ENCODE measurements at places on chromosomes 3 and 15.

DNA sequence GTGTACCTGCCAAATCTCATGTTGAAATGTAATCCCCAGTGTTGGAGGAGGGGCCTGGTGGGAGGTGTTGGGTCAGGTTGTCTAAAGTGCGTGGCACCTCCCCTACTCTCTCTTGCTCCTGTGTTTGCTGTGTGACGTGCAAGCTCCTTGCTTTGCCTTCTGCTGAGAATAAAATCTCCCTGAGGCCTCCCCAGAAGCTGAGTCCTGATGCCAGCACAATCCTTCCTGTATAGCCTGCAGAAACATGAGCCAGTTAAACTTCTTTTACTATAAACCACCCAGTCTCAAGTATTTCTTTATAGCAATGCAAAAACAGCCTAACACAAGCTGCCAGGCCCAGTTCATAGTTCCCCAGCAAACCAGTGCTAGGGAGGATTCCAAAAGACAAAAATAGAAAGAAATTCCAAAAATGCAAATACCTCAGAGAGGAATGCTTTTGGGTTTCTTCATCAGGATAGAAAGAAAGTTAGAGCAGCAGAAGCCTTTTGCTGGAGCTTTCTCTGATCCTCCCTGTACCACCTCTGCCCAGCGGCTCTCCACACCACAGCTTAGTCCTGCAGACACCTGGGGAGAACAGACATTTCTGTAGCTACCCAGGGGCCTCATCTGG lies 25.9 kb upstream of the CDV3 start:
- no peak for DNase-seq

GRCh38 chr3:96478496-96478895 lies 335.9 kb upstream of the EPHA6 start:
- no peak for DNase-seq

- DNase-seq = no peak
Measured at GRCh38 chr3:148847351-148847750, 17.7 kb upstream of the CPA3 start.

DNA sequence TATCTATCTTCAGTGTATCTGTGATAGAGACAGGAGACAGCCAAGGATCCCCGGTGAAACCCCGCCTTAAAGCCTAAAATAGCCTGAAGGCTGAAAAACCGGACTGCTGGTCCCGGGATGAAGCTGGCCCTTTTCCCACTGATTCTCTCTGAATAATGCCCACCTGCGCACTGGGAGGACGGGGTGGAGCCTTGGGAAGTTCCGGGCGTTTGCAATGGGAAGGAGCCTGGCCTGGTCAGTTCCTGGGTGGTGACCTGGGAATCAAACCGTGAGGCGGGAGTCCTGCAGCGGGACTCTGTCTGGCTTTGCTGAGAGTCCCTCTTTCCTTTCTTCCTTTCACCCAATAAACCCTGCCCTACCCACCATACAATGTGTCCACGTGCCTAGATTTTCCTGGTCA lies 157.9 kb downstream of the C3orf38 start:
- no peak for DNase-seq

DNA sequence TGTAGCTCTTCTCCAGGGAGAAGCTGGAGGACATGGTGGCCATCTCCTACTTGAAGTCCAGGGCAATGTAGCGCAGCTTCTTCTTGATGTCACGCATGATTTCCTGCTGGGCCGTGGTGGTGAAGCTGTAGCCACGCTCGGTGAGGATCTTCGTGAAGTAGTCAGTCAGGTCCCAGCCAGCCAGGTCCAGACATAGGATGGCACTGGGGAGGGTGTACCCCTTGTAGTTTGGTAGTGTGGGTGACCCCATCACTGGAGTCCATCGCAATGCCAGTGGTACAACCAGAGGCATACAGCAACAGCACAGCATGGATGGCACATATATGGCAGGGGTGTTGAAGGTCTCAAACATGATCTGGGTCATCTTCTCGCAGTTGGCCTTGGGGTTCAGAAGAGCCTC lies 7.0 kb upstream of the LPCAT4 start:
- no peak for DNase-seq

DNA sequence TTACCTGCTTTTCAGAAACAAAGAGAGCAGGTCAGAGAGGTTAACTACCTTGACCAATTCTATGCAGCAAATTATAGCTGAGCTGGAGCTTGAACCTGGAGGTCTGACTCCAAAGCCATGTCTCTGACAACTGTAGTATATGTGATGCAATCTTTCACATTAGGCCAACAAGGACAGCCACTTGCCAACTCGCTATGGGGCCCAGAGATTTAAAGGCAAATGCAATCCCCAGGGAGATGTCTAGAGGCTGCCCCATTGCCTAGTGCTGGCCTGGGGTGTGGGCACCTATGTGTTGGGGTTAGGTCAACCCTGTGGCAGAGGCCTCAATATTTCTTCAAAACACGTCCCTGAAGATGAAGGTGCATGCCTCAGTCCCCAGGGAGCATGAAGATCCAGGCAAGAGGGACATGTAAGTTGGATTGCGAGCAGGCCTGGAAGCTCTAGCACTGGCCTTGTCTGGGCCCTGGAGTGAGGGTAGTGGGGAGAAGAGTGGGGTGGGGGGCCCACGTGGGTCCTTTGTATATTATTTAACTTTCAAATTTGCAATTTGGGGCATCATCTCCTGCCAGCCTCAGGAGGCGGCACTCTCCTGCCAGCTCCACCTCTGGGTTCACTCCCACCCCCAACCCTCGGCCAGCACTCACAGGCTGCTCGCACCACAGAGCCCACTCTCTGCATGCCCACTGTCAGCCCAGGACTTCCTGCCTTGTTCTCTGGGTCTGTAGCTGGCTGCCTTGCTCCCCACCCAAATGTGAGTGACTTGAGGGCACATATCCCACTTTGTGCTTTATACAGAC lies 64.3 kb downstream of the SLC12A8 start:
- no peak for DNase-seq

GRCh38 chr3:14455571-14456317 lies 53.3 kb downstream of the SLC6A6 start:
- DNase-seq = no peak

GRCh38 chr3:54575618-54575960 lies 352.3 kb downstream of the LRTM1 start:
- no peak for DNase-seq

DNA sequence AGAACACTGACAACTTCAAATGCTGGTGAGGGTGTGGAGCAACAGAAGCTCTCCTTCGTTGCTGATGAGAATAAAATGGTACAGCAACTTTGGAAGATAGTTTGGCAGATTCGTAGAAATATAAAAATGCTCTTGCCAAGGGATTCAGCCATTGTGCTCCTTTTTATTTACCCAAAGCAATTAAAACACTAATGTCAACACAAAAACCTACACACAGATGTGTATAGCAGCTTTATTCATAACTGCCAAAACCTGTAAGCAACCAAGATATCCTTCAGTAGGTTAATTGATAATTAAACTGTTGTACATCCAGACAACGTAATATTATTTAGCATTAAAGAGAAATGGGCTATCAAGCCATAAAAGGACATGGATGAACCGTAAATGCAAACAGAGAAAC lies 37.8 kb upstream of the LSAMP start:
- DNase-seq = no peak

DNA sequence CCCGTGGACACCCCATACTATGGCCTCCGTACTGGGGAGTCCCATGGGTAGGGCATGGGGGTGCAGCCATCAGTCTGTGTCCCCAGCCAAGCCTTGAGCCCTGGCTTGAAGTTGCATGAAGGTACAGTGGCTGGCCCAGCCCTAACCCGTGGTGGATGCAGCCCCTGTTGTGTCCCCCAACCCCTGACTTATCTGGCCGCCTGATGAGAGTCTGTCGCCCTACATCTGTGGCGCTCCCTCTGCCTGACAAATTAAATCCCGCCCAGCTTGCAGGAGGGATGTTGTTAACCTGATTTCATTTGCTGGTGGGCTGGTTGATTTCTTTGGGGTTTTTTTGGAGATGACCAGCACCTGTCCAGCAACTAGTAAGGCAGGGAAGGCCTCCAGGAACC lies 186.1 kb downstream of the APBA2 start:
- DNase-seq = no peak

DNA sequence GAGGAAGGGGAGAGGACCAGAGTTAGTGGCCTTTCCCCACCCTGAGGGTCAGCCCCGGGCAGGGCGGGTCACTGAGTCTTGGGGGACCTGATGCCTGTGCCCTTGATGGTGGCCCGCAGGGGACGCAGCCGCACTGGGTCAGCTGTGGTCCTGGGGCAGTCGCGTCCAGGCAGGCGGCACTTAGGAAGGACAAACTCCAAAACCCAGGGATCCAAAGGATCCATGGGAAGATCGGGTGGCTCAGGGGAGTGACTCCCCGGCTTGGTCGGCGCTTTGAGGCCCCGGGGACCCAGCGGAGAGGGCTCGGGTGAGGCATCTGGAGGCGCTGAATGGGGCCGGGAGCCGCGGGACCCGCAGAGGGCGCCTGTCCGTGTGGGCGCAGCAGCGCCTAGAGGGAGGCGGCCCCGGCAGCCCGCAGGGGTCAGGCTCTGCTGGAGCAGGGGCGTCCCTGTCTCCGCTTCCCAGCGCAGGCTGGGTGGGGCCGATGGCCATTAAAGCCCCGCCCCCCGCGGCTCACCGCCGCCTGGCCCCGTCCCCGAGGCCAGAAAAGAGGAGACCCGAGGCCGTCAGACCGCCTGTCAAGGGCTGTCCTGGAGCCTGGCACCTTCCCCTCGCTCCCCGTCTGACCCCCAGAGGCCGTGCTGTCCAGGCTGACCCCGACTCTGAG lies 17.5 kb downstream of the CIDEC start:
- DNase-seq = no peak

GRCh38 chr15:27175472-27176153 lies 204.6 kb downstream of the GABRG3 start:
- DNase-seq = no peak

DNA sequence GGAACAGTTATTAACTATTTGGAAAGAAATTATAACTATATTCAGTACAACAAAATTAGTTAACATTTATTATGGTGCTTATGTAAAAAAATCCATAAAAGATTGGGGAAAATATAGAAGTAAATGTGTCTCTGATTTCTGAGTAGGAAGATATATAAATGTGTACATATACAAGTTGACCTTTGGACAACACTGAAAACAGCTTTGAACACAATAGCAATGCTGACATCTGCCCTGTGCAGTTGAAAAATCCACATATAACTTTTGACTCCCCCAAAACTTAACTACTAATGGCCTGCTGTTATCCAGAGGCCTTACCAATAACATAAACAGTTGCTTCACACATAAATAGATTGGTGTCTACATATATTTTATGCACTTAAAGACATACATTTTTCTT lies 12.3 kb downstream of the TIMMDC1 start:
- no peak for DNase-seq

GRCh38 chr3:88009066-88009465 lies 49.7 kb downstream of the CGGBP1 start:
- DNase-seq = no peak

DNA sequence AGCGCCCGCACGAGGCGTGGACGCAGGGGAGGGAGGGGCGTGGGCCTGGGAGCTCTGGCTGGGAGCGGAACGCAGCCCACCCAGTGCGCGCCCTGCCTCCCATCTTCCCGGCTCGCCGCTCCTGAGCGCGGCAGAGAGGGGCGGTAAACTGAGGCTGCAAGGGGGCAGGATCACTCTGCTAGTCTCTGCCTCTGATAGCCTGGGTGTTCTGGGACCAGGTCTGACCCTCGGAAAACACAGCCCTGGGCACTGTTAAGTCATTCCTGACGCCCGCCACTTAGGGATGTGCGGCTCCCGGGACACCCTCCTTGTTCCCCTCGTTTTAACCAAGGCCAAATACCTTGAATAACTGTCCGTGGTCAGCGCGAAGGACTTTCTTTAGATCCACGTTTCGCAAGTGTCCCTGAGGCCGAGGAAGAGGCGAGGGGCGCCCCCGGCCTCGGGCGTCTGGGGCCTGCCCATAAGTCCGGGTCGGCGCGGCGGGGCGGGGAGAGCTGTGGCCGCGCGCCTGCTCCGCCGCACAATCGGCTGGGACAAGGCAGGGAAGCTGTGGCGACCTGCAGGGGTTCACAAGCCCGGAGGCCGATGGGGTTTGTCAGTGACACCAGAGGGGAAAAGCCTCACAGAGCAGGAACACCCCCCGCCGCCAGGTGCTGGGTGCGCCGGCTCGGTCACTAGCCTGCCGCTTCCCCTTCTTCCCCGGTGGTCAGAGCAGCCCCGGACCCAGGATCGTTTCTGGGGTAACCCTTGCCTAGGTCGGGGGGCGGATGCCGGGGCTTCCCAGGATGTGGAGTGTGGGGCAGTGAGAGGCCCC lies 1.5 kb downstream of the ITPKA start:
- no peak for DNase-seq

DNA sequence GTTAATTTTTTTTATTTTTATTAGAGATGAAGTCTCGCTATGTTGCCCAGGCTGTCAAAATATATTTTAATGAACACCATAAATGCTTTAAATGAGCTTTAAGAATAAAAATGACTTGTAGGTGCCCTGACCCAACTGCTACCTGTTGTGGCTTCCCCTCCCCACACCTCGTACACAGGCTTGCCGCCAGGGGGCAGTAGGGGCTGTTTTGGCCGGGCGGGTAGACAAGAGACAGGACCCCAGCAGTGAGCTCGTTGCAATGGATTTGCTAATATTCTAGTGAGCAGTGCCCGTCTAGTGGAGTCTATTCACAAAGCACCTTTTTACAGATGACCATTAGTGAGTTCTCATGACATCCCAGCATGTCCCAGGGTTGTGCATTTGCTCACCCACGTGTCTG lies 418.1 kb downstream of the OCA2 start:
- DNase-seq = no peak

- DNase-seq = no peak
Measured at GRCh38 chr3:161823910-161824309, 327.3 kb downstream of the OTOL1 start.

GRCh38 chr3:8607234-8608040 lies 37.2 kb downstream of the SSUH2 start:
- no peak for DNase-seq

DNA sequence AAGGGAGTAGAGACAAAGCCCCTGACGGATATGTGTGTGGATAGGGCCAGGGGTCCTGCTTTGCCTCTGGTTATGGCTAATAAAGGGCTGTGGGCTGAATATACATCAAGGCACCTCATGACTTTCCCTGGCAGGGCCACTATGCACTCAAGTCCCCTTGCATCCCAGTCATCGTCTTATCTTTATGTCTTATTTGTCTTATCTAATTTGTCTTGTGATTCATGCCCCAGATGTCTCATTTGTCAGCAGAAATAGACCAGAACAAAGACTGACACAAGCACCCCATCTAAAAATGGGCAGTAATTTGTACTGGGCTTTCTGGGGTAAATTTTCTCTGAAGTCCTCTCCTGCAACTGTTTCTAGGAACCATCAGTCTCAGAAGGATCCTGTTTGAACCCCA lies 68.6 kb downstream of the ITGA11 start:
- DNase-seq = no peak

- no peak for DNase-seq
Measured at GRCh38 chr3:124260206-124260915, 268.4 kb upstream of the ROPN1 start.

DNA sequence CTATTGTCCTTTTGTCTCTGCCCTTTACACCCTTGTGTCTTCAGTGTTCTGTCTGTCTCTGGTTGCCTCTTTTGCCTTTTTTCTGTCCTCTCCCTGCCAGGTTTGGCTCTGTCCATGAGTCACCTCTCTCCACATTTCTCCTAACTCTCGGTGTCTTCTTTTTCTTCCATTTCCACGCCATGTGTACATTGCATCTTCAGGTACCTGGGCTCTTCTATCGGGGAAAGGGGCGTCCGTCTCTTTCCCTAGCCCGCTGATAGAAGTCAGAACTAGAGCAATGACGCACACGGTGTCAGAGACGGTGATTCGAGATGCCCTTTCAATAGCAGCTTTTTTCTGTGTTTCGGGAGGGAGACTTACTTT lies 641 bp downstream of the OPA1 start:
- no peak for DNase-seq

- DNase-seq = no peak
Measured at GRCh38 chr15:39493424-39494067, 87.3 kb upstream of the THBS1 start.

Measured in activated CD8-positive, alpha-beta memory T cell treated with anti-CD3 and anti-CD28 coated beads for 1 hour (primary cell).